Left lung (tissue), 14 donors: ENCODE measurements at places on chromosomes 12 and 14.

- H3K4me3 ChIP-seq = no peak overlapping the region
- no peaks in the 10 kb centered on the region for H3K27me3 ChIP-seq
- H3K27ac ChIP-seq = no peak overlapping the region
- peaks cover 8% of the 10 kb centered on the region for H3K4me1 ChIP-seq
These were observed 7.9 kb upstream of the PLEKHG6 start for GRCh38 chr12:6302621-6303020.

- DNase-seq = peak; percentile 83
- H3K4me1 ChIP-seq = peaks cover 20% of the 10 kb centered on the region
- peak overlapping the region; percentile 74 for H3K27ac ChIP-seq
- no peak overlapping the region for H3K4me3 ChIP-seq
- H3K36me3 ChIP-seq = no peaks in the 10 kb centered on the region
These were observed 9.4 kb downstream of the ANKRD9 start for GRCh38 chr14:102500158-102500662.

- H3K27ac ChIP-seq = peak overlapping the region; percentile 34
- no peak for DNase-seq
- H3K4me1 ChIP-seq = peaks cover 82% of the 10 kb centered on the region
- H3K36me3 ChIP-seq = no peaks in the 10 kb centered on the region
- H3K27me3 ChIP-seq = no peaks in the 10 kb centered on the region
These were observed 21.0 kb downstream of the CHST11 start for GRCh38 chr12:104477510-104478390.

DNA sequence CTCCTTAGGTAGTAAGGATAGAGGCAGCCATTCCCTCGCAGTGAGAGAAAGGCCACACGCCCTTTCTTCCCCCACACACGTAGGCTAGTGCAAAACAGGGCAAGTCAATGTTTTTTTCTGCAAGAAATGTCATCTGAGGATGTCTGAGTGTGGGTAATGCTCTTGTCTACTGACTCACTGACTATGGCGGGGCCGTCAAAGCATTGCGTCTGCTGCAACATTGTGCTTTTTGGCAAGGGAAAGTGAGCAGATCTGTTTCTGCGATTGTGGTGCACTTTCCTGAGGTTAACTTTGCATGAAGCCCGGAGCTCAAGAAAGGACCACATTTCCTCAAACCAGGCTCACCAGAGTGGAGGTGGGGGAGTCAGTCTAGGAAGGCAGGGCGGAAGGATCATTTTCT is 181.6 kb upstream of the GZMB start:
- H3K36me3 ChIP-seq = no peaks in the 10 kb centered on the region
- H3K27me3 ChIP-seq = no peaks in the 10 kb centered on the region
- H3K4me1 ChIP-seq = no peaks in the 10 kb centered on the region
- no peak overlapping the region for H3K4me3 ChIP-seq

DNA sequence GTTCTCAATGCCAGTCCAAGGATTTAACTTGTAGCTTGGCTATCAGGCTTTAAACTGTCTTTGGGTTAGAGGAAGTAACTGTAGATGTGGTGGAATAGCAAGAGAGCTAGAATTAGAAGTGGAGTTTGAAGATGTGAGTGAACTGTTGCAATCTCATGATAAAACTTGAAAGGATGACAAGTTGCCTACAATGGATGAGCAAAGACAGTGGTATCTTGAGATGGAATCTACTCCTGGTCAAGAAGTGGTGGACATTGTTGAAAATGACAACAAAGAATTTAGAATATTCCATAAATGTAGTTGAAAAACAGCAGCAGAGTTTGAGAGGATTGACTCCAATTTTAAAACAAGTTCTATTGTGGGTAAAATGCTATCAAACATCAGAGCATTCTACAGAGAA is 199.0 kb downstream of the DUSP6 start:
- H3K36me3 ChIP-seq = no peaks in the 10 kb centered on the region
- no peak for DNase-seq
- H3K4me3 ChIP-seq = no peak overlapping the region
- no peaks in the 10 kb centered on the region for H3K27me3 ChIP-seq
- no peak overlapping the region for H3K27ac ChIP-seq

DNA sequence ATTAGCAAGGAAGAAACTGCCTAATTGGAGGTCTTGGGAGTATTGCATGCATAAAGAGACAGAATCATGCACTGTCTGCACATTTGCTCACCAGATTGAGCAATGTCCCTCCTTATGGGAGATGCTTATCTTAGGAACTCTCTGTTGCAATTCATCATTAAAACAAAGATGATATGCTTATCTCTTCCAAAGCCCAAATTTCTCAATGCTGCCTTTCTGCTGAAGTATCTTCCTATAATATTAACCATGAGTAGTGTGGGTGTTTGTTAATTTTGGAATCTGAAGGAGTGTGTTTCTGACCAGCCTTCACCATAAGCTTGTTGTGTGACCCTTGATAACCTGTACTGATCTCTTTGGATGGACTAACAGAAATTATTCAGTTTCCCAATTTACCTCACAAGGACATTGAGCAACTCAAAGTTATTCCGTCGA is 1257.6 kb upstream of the FLRT2 start:
- no peaks in the 10 kb centered on the region for H3K36me3 ChIP-seq
- DNase-seq = no peak
- H3K27ac ChIP-seq = no peak overlapping the region
- no peaks in the 10 kb centered on the region for H3K27me3 ChIP-seq
